Pancreas (tissue), 10 donors: ENCODE measurements at places on chromosomes 11 and 22. TPM values are rescaled to one million over a fixed set of nuclear protein-coding genes. Genes with fewer than 3 reads are reported as not detected.

The FIBIN gene
- 1.0 TPM for total RNA-seq

DNA sequence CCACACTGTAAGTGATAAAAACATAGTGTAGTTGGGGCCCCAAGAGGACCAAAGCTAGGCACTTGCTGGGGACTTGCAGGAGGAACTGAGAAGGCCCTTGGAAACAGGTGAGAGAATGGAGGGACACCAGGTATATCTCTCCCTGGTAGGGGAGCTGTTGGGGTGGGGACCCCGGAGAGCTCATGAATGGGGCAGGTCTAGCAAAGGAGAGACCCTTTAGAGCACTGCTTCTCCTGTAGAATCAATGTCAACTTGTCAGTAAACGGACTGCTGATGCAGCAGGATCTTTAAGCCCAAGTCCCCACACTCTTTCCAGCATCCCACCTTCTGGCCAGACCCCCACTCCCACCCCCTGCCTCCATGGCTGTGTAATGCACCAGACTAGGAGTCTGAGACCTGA lies 109.6 kb upstream of the THY1 start:
- H3K36me3 ChIP-seq, result no peaks in the 10 kb centered on the region
- H3K27me3 ChIP-seq, result no peaks in the 10 kb centered on the region
- H3K4me1 ChIP-seq, result no peaks in the 10 kb centered on the region

The BLID gene
- total RNA-seq, result not detected

DNA sequence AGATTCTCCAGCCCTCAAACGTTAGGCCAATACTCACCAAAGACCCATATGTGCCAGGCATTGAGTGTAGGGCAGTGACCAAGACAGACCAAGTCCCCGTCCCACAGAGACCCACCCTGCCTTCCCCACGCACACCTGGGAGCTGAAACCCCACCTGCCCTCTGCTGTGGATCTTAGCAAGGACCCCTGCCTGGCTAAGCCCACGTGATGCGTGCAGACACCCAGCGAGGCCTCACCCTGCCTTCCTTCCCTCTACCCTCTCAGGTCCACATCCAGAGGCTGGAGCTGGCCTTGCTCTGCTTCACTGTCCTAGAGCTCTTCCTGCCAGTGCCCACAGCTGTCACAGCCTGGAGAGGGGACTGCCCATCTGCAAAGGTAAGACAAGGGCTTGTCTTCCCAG lies 10.2 kb downstream of the MS4A10 start:
- H3K4me1 ChIP-seq, result no peaks in the 10 kb centered on the region
- no peak for DNase-seq
- no peak overlapping the region for H3K4me3 ChIP-seq
- no peak overlapping the region for H3K27ac ChIP-seq
